ENCODE measurements at places on chromosomes 12 and 14.
A peak's percentile ranks its signal among the peaks of the same experiment; 100 is the strongest.

DNA sequence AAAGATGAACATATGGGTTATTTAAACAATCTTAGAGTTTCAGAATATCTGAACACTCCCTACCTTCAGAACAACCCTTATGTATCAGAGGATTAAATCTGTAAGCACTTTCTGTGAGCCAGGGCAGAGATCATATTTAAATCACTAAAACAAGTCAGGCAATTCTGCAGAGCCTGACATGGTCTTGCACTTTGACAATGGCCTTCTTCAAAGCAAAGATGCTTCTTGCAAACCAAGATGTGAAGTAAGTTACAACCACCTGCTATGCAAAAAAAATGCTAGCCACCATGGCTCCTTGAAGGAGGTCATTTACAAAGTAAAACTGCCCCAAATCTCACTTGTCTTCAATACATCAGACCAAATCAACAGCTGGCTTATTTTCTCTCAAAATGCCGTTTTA is 3.2 kb downstream of the PPP1CC start:
- no peak for DNase-seq

DNA sequence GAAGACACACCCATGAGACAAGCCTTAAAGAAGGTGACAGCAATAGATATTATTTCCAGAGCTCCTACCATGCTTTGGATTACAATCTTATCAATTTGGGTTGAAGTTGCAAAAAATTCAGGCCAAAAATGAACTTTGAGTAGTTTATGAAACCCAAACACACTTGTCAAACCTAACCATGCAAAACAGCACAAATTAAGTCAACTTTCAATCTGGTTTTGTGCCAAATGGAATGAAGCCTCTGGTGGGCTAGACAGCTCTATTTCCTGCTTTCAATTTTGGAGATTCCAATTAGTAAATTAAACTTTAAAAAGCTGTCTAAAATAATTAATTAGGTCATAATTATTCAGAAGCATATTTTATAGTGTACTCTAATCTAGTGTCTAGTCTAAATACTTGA is 203.4 kb downstream of the SYT1 start:
- no peak for DNase-seq

GRCh38 chr12:95625012-95625411 is 73.7 kb upstream of the USP44 start:
- DNase-seq = no peak

DNA sequence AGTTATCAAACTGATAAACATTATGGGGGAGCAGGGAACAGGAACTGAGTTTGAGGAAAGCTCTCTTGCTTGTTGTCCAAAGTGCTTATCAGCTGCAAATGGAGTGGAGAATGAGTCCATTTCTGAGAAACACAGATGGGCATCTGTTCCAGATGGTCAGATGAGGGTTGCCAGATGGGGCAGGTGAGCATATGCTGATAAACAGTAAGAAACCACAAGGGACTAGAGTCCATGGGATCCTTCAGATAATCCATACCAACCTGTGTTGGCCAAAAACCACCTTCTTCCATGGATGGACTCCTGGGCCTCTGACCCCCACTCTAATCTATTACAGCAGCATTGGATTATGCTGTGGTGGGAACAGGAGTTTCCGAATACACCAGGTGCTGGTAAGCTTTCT is 38.3 kb downstream of the GNS start:
- no peak for DNase-seq

DNA sequence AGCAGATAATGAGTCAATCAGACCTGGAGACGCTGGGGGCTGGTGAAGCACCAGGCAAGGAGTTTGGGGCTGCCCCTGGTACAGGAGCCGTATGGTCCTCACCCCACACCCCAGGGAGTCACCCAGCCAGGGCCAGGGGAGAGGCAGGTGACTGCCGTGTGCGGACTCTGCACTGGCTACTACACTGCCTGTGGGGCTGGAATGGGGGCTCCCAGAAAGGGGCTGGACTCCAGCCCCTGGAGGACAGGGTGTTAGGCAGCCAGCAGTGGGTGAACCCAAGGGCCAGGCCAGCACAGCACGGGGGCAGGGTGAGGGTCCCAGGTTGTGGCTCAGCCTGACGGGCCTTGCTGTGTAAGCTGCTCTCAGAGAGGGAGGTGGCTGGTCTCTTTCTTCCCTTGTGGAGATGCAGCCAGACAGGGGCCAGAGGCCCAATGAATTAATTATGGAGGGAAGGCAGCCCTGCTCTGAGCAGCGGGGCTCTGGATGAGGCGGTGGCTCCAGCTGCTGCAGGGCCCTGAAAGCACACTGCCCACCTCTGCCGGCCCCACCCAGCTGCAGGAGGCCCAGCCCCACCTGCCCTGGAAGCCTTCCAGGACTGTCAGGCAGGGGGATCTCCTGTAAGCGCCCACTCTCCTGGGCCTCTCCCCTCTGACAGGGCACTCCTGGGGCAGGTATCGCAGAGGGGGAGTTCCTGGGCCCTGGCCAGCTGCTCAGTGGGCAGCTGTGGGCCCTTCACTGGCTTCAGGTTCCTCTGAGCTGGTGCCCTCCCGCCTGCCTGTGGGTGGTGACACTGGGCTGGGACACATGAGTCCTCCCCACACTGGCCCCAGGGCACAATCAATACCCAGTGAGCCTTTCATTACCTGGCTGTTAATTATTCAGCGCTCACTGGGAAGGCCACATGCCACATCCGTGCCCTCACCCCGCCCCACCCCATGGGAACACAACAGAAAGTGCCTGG is 142.5 kb upstream of the C14orf180 start:
- no peak for DNase-seq

DNA sequence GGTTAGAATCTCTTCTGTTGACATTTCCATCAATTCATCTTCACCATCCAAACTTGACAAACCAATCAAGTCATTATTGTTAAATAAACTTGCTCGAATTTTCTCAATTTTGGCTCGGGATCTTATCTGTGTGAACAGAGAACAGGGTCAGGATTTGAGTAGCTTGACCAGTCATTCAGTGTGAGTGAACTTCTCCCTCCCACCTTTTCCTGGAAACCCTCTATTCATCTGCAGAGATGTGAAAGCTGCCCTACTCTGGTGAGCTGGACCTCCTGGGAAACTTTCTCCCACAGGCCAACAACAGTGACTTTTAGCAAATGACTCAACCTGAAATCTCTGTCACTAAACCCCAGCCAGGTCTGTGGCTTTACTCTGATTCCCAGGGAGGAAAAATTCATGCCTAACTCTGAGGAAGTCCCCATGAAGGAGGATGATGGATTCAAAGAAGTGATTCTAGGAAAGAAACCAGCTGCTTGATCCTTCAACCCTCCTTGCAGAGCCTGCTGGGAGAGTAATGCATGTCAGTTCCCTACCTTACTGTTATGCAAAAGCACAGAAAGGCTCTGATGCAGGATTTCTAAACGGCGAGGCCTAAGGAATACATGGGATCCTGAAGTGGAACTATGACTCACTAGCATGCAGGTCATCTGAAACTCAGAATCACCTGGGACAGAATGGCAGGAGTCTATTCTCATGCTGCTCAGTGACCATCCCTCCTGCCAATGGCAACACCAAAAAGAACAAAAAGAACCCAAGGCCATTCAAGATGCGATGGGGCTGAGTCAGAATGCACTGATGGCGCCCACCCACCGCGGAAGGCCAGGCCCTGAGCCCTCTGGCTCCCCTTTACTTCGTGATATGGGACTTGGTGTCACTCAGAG is 58.0 kb downstream of the TRAFD1 start:
- no peak for DNase-seq

GRCh38 chr12:120640861-120641833 is 721 bp downstream of the CABP1 start:
- peak; percentile 52 for DNase-seq

DNA sequence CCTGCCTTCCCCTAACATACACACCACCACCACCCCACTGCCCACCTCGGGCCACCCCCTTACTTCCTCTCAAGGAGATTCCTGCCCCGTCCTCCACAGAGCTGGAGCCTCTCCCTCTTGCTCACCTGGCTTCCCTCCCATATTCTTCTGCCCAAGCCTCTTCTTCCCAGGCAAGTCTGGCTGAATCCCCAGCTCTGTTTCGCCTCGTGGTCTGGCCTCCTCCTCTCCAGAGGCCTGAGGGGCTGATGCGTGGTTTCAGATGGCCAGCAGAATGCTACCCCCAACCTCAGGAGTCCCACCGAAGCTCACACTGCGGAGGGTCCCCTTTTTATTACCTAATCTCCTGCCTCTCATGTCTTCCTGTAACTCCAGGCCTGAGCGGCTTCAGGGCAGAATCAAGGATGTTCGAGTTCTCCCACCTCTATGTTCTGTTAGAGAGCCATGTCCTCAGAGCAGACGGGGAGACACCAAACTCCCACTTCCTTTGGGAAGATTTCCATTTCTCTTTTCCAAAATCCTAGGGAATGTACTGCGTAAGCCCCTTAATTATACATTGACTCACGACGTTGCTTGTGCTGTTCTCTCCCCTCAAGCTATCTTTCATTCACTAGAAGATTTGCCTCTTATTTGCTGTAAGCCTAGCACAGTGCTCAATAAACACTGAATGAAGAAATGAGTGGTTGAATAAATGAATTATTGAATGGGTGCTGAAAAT is 33.9 kb upstream of the LTBP2 start:
- DNase-seq = no peak

DNA sequence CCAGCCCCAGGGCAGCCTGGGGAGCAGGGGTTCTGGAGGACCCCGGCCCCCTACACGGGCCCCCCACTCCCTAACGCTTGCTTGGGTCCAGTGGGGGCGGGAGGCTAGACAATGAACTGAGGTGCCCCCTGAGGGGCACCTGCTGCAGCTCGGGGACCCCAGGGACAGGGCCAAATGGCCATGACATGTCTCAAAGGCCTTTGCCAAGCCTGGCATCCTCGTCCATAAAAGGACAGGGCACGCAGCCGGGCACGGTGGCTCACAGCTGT is 11.7 kb upstream of the C14orf180 start:
- no peak for DNase-seq

DNA sequence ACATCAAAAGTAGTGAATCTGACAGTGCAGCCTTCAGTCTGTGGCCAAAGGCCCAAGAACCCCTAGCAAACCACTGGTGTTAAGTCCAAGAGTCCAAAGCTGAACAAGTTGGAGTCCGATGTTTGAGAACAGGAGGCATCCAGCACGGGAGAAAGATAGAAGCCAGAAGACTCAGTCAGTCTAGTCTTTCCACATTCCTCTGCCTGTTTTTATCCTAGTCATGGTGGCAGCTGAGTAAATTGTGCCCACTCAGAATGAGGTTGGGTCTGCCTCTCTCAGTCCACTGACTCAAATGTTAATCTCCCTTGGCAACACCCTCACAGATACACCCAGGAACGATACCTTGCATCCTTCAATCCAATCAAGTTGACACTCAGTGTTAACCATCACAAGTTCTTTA is 1255.4 kb downstream of the LRFN5 start:
- DNase-seq = no peak

GRCh38 chr12:44618946-44619345 is 257.2 kb downstream of the NELL2 start:
- DNase-seq = no peak

- peak; percentile 74 for DNase-seq
Observed at GRCh38 chr12:43805860-43806736, at the start of gene TWF1. Gene TWF1, minus strand, starts transcription at chr12:43806317. Its CDS starts 72 bp downstream, at chr12:43806245.

DNA sequence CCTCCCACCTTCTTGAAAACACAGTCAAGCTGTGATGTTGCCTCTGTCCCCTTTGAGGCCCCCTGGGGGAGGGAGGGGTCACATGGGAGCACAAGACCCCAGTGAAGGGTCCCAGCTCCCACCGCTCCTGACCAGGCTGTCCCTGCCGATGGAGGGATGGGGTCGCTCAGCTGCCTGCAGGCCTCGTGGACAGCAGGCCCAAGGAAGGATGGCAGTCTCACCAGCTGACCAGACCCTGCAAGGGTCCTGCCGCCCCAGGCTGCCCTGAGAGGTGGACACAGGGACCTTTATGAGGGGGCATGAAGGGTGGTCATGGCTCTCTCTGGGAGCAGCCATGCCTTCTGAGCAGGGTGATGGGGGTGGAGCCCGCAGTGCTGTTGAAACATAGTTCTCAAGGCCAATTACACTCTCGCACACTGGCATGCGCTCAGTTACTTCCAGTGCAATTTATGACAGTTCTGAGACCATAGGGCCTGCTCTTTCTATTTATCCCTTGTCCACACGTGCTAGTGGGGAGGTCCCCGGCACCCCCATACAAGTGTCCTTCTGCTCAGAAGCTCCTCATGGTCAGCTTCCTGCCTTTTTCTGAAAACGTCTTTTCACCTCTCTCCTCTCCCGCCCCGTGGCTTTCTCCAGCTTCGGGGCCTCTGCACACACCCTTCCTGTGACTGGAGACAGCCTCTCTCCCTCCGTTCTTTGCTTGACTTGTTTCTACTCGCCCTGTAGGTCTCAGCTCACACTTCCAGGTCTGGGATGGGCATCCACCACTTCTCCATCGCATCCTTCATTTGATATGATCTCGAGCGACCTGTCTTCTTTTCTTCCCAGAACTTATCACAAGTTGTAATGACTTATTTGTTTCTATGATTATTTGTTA is 313.1 kb downstream of the ADGRD1 start:
- no peak for DNase-seq

DNA sequence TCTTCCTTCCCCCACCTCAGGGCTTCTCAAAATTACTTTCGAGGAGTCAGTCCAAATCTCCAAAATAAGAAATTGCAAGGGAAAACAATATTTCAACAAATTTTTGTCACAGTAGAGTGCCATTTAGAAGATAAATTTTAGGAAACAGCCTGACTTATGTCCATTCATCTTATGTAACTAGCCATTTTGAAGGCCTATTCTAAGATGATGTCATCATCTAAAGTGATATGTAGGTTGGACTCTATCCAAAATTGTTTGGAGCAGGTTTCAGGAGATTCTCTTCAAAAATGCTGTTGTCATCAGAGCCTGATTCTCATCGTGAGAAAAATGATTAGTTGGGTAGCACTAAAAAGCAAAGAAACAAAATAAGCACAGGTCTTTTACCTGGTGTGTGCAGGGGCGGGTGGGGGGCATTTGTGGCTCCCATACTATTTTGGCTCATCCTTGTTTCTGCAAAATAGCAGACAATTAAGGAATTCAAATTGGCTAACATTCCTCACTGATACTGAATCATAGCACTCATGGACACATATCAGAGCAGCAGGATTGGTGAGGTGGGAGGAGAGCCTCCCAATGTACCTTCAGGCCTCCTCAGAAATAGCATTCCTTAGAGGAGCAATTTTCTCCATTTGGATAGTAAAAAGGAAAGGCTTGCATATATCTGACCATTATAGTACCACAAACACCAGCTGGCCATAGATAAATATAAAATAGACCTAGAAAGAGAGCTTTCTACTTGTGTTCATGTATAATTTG is 360.9 kb upstream of the NAV3 start:
- no peak for DNase-seq

DNA sequence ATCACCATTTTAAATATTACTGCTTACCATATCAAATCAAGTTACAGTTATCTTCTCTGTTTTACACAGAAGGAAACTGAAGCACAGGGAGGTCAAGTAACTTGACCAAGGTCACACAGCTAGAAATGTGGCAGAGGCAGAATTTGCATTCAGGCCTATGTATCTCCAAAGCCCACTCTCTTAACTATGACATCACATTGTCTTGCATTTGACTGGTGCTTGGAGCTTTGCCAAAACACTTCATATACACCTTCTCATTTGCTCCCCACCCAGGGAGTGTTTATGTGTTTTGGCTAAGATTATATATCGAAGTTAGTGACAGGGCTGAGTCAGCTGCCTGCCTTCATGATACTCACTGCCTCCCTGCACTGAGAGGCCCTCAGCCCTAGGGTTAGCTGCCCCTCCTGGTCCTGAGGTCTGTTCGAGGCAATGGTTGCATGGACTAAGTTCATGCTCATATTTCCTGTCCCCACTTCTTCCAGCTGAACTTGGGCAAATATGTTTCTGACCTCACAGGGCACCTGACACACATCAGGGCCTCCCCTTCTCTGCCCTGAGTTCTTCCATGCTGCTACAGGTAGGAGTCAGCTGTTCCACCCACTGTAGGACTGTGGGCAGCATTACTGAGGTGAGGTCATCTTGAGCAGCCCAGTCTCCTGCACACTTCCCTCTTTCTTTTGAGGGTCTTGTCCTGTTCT is 1.8 kb downstream of the GALNT6 start:
- DNase-seq = no peak

Data from NCI-H460 (cell line).